NB4 (cell line): ENCODE measurements at places on chromosomes 7 and 10.
A peak's percentile ranks its signal among the peaks of the same experiment; 100 is the strongest.

GRCh38 chr7:138226745-138227279 lies 150.6 kb downstream of the AKR1D1 start:
- DNase-seq, result no peak

- no peak for DNase-seq
Measured at GRCh38 chr10:4043897-4044665, 259.1 kb upstream of the KLF6 start.

- no peak for DNase-seq
Measured at GRCh38 chr10:78248651-78249464, 215.2 kb downstream of the RPS24 start.

DNA sequence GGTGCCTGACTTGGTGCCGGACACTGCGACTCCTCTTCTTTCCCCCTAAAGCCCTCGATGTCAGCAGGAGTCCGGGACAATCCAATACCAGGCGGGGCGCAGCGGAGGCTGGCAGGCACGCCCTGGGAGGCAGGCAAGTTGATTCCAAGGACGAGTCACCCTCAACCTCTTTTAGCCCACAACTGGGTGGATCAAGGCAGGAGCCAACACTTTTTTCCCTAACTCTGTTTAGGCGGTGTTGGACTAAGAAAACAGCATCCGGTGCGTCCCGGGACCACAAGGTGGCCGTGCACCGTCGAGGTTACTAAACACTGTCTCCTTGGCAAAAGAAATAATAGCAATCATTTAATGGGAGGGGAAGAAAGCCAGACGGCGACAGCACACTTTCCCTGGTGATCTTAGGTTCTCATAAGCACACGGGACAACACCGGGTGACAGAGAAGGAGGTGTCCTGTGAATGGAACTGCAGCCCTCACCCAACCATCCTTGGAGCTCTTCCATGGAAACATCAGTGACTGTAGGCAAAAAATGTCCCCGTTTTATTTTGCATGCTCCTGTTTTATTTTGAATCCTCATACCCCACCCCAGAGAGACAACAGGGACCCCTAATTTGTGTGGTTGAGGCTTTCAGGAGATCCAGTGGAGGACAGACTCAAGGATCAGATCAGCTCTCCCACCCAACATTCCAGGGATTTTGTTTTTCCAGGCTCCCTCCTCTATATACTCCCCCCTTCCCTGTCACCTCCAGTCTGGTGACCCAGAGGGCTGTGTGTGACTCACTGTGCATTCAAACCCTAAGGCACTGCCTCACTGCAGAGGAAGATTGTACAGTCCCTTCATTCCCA lies 1.3 kb upstream of the CALCR start:
- DNase-seq, result no peak

DNA sequence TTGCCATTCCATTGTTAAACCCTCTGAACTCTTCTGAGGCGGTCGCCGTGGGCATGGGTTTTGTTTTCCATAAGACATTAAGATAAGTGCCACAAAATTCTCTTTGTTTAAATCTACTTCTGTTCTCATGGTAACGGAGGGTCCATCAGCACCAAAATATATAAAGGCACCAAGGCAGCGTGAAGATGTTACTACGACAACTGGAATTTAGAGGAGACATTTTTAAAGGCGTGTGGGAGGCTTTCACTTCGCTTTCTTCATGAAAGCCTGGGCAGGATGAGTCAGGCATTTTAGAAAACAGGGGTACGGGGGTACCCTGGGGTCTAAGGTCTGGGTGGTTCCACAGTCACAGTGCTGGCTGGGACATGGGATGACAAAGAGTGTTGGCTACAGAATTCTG lies 34.0 kb downstream of the SMKR1 start:
- DNase-seq, result peak; percentile 49

- DNase-seq, result no peak
Measured at GRCh38 chr10:53737132-53737531, 964.5 kb upstream of the MBL2 start.

GRCh38 chr7:25815711-25816110 lies 336.3 kb upstream of the NFE2L3 start:
- no peak for DNase-seq

- no peak for DNase-seq
Measured at GRCh38 chr7:44258423-44258760, 57.6 kb downstream of the YKT6 start.

DNA sequence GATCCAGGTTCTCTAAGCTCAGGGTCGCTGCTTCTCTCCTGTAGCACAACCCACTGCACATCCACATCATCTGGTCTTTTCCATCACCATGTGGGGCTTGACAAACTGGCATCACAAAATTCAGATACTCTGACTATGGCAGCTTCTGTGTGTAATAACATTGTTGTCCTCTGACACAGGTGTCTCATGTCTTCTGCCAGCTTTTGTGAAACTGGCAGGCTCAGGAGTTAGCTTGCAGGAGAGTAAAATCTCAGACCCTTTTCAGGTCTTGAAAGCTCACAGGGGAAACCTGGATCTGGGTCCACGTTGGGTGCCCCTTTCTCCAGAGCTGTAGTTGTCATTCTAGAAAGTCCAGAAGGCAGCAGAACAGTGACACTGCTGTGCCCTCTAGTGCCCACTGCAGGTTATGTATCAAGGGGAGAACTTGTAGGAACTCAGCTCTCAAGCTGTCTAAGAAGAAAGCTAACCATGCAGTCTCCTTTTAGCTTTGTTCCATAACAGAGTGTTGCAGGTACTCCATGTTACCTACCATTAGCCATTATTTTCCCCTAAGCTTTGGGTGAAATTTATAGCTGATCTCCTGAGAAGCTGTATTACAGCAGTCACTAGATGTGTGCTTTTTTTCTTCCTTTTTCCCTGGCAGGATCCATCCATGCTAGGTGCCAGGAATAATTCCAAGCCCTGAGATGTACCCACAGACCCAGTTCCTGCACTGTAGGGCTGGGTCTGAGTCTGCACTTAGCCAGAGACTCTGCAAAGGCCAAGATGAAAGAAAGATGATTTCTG lies 102.7 kb downstream of the ZNF248 start:
- peak; percentile 98 for DNase-seq

GRCh38 chr10:77746047-77746707 lies 108.6 kb upstream of the KCNMA1 start:
- DNase-seq, result no peak

- no peak for DNase-seq
Measured at GRCh38 chr10:133110133-133110532, 22.4 kb downstream of the ADGRA1 start.

- DNase-seq, result no peak
Measured at GRCh38 chr10:21925851-21926250, 77.7 kb downstream of the DNAJC1 start.

DNA sequence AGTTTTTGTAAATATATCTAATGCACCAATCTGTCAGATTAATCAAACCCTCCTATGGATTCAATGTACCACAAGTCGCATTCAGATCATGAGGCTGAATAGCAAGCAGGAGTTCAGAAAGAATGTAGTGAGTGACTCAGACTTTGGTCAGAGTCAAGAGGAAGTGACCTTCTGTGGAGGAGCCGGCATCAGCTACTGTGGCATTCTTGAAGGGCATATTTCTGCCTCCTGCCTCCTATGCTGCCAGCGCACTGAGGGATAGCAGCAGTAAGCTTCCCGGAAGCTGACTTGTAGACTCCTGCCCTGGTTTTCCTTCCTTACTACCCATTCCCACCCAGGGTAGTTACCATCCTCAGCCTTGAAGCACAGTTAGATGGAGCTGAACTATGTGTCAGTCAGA lies 867.5 kb downstream of the NRG3 start:
- peak; percentile 56 for DNase-seq

GRCh38 chr10:2897619-2898508 lies 169.5 kb upstream of the PFKP start:
- DNase-seq, result peak; percentile 54

DNA sequence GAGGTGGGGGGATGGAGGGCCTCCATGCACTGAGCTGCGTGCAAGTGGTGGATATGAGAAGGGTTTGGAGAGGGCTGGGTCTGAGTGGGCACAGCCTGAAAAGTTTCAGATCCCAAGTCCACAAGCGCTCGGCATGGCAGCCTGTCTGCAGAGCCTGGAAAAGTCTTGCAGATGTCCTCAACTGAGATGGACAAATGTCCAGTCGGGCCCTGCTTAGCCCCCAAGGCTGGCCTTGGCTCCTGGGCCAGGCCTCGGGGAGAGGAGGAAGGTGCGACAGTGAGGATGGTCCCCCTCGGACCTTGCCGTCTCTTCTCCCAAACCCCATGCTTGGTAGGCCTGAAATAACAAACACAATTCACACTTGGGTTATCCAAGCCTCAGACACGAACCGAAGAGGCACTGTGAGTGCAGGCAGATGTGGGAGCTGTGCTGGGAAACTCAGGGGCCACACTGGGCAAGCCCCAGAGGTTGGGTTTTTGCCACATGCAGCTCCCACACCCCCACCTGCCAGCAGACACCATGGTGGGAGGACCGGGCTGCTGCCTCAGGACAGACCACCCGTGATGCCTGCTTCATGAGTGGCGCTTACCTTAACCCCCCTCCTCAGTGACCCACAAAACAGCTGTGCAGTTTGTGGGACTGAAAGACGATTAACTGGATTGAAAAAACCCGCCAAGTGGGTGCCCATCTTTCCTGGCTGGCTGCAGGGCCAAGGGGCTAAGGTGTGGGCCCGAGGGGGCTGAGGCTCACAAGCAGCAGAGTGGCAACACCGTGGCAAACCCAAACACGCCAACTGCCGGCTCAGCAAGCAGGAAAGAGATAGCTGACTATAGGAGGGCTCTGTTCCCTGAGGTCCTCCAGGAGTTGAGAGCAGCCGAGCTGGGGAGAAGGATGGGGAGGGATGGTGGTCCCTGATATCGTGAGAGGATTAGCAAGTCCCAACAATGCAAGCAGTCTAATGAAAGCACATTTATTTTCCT lies 156.8 kb downstream of the RNF216 start:
- no peak for DNase-seq

GRCh38 chr10:98115031-98115787 lies 19.2 kb upstream of the R3HCC1L start:
- no peak for DNase-seq

- no peak for DNase-seq
Measured at GRCh38 chr10:35387768-35388167, 51.5 kb downstream of the CCNY start.

DNA sequence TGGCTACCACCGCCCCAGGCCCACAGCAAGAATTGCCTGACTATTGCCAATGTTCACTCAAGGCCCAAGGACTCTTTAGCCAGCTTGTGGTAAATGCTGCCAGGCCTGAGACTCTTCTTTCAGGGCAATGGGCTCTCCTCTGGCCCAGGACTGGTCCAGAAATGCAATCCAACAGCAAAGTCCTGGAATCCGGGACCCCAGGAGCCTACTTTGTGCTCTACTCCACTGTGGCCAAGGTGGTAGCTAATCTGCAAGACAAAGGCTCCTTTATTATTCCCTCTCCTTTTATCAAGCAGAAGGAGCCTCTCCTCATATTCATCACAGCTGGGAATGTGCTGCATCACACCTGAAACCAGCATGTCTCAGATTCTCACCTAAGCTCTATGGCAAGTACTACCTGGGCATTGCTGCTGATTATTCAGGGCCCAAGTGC lies 107.6 kb upstream of the PRSS58 start:
- no peak for DNase-seq

DNA sequence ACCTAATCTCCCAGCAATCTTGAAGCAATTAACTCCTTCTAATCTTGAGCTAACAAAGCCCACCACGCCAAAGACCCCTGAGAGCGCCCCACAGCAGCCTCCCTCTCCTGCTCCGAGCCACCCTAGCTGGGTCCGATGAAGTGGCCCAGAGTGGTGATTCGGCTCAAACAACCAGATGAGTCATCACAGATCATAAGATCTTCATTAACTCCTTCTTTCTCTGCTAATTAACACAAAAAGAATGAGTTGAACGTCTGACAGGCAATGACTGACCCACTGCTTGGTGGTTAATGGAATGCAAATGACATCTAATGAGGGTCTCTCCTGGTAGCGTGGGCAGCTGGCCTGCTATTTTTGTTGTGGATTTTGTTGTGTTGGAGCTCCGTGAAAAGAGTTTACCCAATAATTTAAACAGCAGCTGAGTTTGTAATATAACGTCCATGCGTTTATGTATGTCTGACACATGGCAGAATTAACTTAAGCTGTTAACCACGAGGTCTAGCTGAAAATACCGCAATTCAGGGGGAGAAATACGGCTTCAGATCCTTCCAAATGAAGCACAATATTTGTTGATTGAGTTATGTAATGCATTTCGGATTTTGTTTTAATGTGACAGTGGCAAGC lies 161.4 kb downstream of the RAB11FIP2 start:
- no peak for DNase-seq

DNA sequence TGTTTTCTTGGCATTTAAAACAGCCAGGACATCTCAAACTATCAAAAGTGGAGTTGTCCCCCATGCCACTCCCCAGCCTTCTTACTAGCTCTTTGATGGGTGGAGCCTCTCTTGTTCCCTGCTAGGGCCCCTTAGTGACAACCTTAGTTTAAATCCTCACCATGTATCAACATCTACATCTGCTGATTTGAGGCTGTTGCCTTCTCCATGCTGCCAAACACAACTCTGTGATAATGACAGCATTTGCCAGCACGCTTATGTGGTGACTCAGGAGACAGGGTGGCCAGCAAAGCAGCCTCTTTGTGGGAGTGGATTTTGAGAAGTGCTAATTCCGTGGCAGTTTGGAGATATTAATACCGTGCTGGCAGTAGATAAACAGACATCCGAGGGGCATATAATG lies 145.4 kb downstream of the LRRC4 start:
- DNase-seq, result peak; percentile 19

DNA sequence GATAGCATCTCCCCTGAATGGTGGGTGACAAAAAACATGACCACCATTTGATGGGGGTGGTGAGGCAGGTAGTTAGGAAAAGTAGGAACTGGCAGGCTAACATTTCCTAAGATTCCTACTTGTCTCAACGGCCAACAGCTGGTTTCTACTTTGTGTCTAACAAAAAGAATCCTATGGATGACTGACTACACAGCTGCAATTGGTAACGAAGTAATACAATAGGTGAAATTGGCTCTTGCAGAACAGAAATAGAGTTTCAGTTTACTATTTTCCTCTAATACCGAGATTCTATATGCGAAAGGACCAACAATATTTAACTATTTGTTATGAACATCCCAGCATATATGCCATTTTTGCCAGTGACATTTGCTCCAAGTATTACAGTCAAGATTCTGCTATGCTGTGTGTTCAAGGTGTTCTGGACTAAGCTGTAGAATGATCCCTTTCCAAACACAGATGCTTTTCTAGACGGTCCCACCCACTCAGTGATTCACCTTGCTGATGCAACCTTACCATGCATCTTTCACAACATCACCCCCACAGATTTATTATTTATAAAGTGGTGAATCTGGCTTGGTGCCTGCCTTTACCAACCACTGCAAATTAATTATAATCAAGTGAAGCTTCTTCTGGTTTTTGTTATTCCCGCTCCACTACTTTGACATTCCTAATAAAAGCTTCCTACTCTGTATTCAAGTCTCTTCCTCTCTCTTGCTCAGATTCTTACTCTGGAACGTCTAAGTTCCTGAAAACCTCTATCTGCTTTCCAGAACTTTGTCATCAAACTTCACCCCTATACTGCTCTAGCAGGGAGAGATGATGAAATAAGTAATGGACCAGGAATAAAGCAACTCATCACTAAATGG lies 16.8 kb downstream of the BBIP1 start:
- DNase-seq, result peak; percentile 38

GRCh38 chr7:76064208-76064970 lies 16.5 kb downstream of the MDH2 start:
- no peak for DNase-seq

- no peak for DNase-seq
Measured at GRCh38 chr7:33486633-33487032, 357.3 kb downstream of the BBS9 start.

GRCh38 chr10:113241599-113242360 lies 291.7 kb downstream of the TCF7L2 start:
- DNase-seq, result no peak
